ENCODE measurements at places on chromosomes 13 and 19.

DNA sequence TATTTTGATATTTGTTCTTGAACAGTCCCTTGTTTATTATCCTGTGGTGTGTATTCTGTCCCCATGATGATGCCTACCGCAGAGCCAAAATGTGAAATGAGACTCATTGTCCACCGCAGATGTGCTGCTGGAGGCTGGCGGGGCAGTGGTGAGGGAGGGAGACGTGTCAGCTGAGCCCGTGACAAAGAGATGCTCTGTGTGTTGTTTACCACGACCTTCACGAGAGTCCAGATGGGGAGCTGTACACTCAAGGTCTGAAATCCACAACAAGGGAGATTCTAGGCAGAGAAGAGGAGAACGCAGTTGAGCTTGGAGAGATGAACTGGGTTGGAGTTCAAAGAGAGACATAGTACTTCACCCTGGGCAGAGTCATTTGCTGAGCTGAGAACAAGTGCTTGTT is 20.8 kb upstream of the AMER2 start:
- no peak for DNase-seq

DNA sequence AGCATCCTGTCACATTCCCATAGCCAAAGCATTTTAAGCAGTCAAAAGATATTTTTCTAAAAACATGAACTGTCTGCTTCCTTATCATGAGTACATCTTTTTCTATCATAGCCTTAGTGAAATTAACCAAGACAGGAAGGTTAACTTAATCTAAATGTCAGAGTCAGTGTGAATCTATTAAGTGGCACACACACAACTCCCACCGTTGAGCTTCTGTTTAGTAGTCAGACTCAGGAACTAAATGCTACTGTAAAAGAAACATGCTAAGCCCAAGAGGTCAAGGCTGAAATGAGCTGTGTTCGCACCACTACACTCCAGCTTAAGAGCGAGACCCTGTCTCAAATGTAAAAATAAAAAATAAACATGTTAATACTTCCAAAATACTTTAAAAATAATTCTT is 7.7 kb upstream of the POU4F1 start:
- DNase-seq: no peak

- peak; percentile 16 for DNase-seq
These were observed 297.1 kb downstream of the COG6 start for GRCh38 chr13:39952249-39953233.

GRCh38 chr13:75175575-75175974 is 306.4 kb downstream of the TBC1D4 start:
- DNase-seq: no peak

GRCh38 chr13:48154671-48155070 is 59.8 kb upstream of the MED4 start:
- no peak for DNase-seq
